GM12864 (cell line): ENCODE measurements at places on chromosomes 1 and 21.

DNA sequence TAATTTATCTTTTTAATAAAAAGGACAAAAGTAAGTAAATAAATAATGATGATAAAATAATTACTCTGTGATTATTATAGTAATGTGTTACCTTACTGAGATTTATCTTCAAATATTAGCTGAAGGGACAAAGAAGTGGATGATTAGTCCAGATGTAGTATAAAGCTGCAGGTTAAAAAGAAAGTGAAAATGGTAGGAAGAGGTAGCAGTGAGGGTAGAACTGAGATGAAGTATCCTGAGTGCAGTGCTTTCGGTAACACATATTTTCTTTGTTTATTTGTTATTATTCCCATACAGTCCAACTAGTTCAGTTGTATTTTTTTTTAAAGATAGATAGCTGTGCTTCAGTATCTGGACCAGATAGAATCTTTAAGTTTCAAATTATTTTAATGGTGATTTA is 1203.5 kb downstream of the NCAM2 start:
- no peak for DNase-seq

DNA sequence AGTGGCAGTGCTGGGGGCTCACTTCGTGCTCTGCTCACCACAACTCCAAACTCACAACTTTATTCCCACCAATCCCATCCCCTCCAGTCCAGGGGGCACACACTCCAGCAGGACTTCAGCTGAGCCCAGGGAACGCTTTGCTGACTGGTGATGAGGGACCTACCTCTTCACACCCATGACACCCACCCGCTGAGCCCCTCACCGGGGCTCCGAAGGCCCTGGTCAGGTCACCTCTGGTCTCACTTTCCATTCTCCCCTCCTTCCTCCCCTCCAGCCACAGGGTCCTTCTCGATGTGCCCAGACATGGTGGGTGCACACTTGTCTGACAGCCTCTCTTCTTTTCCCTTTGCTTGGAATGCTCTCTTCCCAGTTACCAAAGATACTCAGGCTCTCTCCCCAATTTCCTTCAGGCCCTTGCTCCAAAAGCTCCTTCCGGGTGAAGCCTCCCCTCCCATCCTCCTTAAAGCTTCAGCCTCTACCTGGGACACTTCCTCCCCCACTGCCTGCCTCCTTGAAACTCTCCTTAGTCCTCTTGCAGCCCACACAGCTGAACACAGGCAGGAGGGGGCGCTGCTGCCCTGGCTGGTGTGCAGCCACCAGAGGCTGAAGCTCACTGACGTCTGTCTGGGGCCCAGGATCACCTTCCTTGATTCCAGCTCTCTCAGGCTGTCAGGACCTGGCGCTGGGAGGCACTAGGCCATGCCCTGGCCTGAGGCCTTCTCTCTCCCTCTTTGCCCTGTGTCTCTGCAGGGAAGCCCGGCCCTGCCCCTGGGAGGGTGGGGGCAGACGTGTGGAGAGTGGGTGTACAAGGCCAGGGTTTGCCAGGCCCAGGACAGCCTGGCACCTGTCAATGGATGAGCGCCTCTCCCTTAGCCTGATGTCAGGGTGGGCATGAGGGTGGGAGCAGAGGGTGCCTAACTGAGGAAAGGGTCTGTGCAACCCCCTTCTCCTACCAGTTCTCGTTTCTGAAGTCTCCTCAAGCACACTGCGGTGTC is 1.6 kb downstream of the KCNE1 start:
- no peak for DNase-seq

DNA sequence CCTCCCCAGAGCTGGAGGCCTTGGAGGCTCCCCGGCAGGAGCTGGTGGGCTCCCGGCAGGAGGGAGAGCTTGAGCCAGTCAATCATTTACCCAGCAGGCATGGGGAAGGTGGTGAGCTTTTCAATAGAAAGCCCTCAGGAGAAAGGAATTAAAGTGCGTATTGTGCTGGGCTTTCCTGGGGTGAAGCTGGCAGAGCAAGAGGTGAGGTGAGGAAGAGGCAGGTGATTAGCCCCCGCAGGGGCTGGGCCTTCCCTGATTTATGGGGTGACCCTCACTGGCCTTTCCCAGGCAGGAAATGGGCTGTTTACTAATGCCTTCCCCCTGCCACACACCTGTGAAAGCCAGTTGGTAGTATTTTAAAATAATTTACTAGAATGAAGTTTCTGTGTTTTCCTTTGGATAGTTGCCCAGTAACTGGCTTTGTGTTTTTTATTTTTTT is 25.8 kb downstream of the CLDN14 start:
- no peak for DNase-seq

DNA sequence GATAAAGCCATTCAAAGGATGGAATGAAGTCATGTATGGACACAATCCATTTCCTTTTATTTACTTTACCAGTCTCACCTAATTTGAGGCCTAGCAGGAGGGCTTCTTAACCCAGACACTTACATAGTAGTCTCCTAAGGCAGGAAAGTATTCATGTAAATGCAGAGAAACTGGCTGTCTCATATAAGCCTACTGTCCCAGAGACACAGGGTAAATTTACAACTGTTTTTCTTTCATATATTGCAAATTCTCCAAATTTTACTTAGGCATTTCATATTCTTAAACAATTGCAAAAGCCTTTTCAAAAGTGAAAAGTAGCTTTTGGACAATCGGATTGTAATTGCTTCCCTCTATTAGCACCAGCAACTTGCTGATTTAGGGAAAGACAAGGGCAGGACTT is 29.9 kb downstream of the SPAG17 start:
- no peak for DNase-seq

- no peak for DNase-seq
These were observed 37.8 kb downstream of the LRRC71 start for GRCh38 chr1:156958247-156958714.

- DNase-seq: no peak
These were observed 58.4 kb downstream of the ZNF281 start for GRCh38 chr1:200351425-200351824.

- no peak for DNase-seq
These were observed 513 bp upstream of the HHAT start for GRCh38 chr1:210328032-210328745.

- no peak for DNase-seq
These were observed 51.6 kb downstream of the ETS2 start for GRCh38 chr21:38857152-38857825.

- no peak for DNase-seq
These were observed 49.4 kb upstream of the KIF1B start for GRCh38 chr1:10160907-10161490.

- no peak for DNase-seq
These were observed 12.5 kb downstream of the MEAF6 start for GRCh38 chr1:37502104-37502503.
